ENCODE measurements at places on chromosomes 3 and 15.
A peak's percentile ranks its signal among the peaks of the same experiment; 100 is the strongest.

- no peak for DNase-seq
Measured at GRCh38 chr15:59723687-59724346, 34.7 kb upstream of the BNIP2 start.

- DNase-seq = no peak
Measured at GRCh38 chr3:123687286-123687685, 102.4 kb upstream of the HACD2 start.

GRCh38 chr3:83523470-83524073 is 1435.2 kb upstream of the CADM2 start:
- DNase-seq = peak; percentile 1

DNA sequence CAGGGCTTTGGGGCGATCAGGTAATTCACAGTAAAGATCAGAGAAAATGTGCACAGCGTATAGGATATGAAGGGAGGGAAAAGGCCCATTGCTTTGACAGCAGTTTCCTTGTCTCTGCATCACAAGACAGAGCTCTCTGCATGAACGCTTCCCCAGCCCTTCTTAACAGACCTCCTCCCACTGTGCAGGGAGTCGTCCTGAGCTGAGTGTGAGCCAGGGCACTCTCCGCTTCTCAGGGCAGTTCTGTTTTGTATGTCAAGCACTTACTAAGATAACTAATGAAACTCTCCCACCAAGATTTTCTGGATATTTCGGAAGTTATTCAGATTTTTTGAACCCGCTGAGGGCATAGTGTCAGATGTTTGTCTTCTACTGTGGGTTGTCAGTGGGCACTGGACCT is 105.8 kb upstream of the C15orf61 start:
- no peak for DNase-seq
